ENCODE measurements at places on chromosomes 12 and 14.

- no peak for DNase-seq
These were observed 1059.5 kb downstream of the GALC start for GRCh38 chr14:86933460-86933859.

DNA sequence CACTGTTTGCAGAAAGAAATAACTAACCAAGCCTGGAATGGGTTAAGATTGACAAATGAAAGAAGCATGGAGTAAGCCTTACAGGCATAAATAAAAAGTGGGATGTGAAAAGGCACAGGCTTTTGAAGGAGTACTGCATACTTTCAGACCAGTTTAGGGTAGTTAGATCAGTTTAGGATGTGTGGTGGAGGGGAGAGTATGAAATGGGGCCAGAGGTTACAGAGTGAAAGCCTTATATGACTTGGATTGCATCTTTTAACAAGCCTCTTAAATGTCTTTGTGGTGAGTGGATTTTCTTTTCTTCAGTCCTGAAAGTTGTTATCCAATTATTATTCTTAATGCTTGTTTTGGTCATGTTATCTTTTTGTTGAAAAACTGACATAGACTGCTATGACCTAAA is 52.2 kb upstream of the TRHDE start:
- DNase-seq: no peak

DNA sequence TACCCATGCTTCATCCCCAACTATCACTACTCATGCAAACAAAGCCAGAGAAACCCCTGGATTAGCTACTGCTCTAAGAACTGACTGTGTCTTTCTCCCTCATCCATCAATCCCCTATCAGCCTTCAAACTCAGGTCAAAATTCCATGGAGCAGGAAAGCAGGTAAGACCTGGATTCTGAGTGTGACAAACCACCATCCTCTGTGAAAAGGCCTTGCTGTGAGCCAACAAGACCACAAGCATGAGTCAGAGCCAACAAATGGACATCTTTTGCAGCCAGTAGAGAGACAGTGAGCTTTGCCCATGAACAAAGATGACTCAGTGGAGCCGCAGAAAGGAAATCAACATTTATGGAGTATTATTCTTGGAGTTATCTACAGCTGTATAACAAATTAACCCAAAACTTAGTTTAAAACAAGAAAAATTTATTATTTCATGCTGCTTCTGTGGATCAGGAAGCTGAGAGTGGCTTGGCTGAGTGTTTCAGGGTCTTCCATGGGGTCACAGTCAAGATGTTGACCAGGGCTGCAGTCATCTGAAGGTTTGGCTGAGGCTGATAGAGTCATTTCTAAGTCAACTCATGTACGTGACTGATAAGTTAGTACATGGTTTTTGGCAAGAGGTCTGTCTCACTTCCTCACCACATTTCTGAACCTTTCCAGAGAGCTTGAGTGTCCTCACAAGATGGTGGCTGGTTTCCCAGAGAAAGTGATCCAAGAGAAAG is 61.1 kb downstream of the PITPNM2 start:
- no peak for DNase-seq

DNA sequence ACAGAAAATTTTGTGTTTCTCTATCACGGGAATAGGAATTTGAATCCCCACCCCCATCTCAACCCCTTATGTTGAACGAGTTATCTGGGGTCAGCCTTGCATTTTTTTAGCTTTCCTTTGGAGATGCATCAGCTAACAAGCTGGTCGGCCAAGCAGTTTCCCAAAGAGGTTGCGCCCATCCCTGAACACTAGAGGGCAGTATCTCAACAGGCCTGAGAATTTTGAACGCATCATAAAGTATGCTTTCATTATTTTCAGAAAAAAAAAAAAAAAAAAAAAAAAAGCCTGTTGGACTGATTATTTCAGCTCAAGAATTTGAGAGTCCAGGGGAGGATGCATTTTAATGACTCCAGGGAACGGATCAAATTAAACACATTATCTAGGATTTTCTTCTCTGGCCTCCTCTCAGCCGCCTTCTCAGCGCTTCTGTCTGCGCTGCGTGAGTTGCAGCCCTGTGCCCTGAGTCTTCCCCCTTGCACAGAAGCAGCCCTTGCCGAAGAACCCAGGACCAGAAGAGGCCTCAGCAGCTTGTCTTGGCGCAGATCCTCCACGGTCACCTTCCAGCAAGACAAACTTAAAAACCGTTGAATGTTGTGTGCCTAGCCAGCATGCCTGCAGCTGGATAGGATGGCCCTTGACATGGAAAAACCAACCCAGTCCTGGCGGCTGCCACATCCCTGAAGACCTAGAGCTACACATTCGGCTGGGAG is 76.6 kb upstream of the GZMB start:
- DNase-seq: peak; percentile 56

DNA sequence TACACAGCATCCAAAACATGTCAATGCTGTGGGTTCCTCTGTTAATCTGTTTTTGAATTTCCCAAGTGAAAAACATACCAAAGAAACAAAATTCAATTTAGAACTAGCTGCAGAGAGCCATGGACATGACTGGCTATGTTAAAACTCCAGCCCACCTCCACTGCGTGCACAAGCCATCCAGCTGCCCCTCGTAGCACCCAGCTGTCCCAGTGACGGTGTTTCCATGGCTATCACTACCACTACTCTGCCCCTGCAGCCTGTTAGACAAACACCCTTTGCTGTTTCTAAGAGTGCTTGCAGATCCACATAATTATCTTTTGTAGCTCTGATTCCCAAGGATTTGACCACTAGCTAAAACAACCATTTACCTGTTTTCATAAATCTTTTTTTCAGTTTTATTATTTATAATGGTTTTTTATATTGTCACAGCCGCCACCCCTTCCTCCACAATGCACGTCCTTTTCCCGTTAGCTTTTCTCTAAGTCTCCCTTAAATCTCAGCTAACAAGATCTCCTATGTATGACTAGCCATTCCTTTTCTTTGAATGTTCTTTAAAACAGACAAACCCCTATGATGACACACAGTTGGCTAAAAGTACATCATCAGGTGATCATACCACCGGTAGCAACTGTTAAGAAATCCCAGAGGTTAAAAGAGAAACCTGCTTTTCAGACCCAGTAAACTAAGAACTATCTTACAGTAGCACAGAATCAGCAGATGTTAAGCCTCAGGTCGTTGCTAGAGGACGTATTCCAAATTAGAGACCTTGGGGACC is 37.8 kb upstream of the NAA30 start:
- no peak for DNase-seq

Measured in caudate nucleus (tissue), 63 donors.